T follicular helper cell (primary cell): ENCODE measurements at places on chromosomes 1 and 21.

DNA sequence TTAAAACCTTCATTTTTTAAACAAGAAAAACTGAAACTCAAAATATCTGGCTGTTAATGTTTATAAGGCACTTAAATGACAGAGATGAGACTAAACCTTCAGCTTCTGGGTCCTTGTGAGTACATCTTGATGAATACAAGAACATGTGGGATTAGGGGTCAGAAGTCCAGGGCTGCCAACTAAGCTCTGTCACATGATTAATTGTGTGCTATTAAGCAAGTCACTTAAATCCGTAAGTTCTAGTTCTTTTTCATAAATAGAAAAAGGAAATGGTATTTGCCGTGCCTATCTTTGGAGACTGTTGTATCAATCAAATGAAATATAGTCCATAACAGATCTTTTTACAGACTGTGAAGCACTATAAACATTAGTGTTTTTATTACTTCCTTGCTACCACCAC is 43.2 kb upstream of the KCTD3 start:
- no peak for DNase-seq

DNA sequence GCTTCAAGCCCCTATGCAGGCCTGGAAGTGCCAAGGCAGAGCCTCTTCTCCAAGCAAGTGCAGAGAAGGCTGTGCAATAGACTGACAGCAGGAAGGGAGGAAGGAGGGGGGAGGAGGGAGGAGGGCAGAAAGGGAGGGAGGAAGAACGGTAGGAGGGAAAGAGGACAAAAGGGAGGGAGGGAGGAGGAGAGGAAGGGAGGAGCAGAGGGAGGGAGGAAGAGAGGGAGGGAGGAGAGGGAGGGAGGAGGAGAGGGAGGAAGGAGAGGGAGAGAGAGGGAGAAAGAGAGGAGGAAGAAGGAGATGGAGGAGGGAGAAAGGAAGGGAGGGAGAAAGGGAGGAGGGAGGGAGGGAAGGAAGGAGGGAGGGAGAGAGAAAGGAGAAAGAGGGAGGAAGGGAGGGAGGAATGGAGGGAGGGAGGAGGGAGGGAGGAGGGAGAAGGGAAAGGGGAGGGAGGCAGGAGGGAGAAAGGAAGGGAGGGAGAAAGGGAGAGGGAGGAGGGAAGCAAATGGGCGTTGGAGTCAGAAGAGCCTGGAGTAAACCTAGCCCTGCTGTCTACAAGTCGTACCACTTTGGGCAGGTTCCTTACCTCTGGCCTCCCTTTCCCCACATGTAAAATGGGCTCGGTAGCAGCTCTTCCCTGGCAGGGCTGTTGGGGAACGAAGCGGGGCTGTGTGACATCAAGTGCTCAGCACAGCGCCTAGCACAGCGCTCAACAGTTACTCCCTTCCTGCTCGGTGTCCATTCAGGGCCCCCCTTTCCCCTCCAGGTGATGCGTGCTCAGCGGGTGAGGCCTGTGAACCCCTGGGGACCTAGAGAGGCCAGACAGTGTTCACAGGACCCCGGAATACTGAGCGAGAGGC is 244.6 kb downstream of the NPHP4 start:
- DNase-seq = no peak

DNA sequence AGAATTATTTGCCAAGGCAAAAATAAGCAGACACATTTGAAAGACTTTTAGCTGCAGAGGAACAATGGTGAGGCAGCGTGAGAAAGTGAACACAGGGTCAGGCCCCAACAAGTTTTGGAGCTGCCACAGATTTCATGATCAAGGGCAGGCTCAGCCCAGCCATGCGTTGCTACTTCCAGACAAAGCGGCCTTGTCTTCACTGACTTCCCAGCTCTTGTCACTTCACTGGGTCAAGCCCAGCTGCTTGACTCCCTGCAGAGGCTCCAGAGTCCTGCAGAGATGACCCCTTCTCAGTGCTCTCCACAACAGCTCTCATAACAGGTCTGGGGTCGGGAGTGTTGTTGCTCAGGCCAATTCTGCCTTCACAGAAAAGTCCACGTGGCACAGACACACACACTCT is 35.8 kb downstream of the HHAT start:
- DNase-seq = no peak

DNA sequence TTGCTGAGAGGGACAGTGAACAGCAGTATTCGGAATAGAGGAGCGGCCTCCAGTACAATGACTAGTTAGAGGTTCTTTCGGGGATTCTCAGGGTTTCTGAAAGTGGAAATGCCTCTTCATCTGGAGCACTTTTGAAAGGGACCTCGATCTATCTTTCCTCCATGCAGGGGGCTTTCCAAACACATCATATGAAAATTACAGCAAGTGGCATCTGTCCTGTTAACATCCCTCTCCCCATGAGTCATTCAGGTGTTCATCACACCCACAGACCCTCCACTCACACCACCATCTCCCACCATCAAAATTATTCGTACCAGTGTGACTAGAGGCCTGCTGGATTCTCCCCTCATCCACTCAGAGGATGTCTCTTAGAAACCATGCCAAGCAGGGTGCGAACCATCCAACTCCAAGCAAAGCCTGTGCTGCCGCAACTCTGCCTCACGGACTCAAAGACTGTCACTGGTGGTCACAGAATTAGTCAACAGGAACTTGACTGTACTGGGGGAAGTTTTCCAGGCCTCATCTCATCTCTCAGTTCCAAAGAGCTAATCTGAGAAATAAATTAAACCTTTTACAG is 211.1 kb downstream of the MRPL39 start:
- no peak for DNase-seq

DNA sequence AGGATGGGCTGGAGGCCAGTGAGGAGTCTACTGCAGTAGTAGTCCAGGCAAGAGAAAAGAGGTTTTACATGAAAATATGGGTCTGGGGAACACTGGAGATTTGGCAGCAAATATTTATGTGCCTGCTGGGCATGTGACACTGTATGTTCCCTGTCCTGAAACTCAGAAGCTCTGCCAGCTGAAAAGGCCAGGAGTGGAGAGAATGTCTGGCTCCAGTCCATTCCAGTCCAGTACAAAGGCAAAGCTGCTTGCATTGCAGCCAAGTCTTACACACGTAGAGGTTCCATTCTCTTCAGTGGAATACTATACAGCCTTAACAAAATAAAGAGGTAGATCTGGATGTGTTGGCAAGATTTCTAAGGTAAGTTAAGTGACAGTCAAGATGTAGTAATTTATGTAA is 7.5 kb upstream of the YBX1 start:
- DNase-seq = no peak

DNA sequence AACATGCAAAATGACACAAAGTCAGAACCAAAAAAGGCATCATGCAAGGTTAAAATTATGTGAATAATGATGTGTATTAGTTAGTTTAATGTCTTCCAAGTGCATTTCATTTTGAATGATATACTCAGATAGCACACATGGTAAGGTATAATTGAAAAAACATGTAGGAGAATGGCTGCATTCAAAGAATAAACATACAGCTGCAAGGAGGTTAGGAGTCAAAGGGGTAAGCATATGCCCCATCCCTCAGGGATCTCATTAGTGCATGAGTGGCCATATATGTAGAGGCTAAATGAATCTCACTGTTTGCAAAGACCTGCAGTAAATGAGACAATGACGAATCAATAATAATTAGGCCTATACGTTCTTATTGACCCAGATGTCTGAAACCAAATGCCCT is 179.7 kb upstream of the HOOK1 start:
- no peak for DNase-seq

- no peak for DNase-seq
These were observed 123.1 kb upstream of the KCNJ6 start for GRCh38 chr21:38039369-38039768.

- DNase-seq = peak; percentile 87
These were observed 19.5 kb upstream of the ADAR start for GRCh38 chr1:154627257-154628120.

DNA sequence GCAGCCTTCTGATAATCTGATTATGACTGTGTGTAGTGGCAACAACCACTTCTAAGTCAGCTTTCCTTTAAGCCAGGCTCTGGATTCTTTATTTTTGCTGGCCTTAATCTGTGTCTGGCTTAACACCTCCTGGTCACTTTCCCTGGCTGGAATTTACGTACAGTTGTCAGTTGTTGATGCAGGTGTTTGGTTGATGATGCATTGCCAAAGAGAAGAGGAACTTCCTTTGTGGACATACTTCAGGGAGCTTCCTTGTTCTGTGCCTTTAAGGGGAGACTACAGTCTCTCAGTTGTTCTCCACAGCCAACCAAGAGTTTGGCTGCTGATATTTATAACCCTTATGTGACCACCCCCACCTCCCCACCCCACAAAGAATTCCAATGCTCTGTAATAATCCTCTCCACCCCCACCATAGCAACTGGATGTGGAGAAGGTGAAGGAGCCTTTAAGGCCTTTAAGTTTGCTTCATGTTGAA is 96.0 kb upstream of the BMP8A start:
- DNase-seq = no peak

GRCh38 chr1:235226933-235227332 is 65.9 kb upstream of the RBM34 start:
- DNase-seq = no peak

DNA sequence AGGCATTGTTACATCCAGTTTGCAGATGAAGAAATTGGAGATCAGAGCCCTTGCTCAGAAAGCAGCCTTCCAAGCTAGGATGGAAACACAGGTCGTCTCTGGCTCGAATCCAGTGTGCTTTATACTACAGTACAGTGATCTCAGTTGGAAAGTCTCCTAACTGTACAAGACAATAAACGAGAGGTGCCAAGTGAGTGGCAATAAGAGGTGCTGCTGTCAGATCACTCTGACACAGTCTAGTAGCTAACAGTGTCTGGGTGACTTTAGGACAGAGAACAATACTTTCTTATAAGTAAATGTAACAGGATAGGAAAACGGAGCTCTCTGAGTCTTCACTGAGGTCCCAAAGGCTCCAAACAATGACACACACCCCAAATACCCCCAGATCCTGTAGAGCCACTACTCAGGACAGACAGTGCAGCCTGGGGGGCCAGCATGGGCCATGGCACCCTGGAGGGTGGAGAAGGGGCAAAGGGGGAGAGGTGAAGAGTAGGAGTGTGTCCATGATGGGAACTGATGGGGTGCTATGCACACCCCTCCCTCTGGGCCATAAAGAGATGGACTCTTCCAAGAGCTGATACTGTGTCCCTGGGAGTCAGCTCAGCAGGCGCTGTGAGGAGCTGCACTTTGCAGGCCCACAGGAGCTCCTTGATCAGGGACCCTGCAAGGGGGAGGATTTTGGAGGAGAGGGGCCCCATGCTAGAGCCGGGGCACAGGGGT is 3.3 kb downstream of the SH3BGR start:
- no peak for DNase-seq

- no peak for DNase-seq
These were observed 221.3 kb downstream of the COL24A1 start for GRCh38 chr1:85935234-85935633.

GRCh38 chr1:169100208-169100607 is 6.3 kb upstream of the ATP1B1 start:
- DNase-seq = no peak
